Progenitor cell of endocrine pancreas (in vitro differentiated cells): ENCODE measurements at places on chromosomes 3 and 15.

GRCh38 chr15:76986743-76987142 lies 8.2 kb upstream of the PSTPIP1 start:
- no peak for DNase-seq

DNA sequence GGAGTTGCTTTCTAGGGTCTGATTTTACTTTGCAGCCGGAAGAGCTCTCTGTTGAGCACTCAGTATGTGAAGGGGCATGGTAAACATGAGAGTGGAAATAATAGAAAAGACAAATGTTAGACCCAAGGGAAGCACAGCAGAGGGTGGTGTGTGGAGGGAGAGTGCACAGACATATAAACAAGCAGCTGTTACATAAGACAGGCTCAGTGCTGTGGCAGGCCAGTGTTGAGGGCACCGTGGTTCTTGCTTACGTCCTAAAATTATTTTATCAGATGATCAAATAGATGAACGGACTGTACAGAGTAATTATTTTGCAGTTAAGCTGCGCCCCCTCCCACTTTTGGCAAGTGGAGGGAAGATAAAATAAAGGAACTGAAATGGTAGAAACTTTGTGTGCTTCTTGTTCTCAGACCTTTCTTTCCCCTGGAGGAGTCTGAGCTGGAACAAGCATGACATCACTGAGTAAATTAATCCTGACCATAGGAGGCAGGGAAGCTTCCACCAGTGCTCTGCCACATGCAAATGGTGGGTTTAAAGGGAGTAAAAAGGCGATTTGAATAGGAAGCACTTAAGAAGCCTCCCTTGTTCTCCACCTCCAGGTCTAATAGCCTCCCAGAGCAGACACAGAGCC lies 205.6 kb downstream of the IL20RB start:
- no peak for DNase-seq

GRCh38 chr3:55531321-55531720 lies 44.2 kb upstream of the WNT5A start:
- no peak for DNase-seq

- DNase-seq: no peak
These were observed 38.2 kb upstream of the PLCL2 start for GRCh38 chr3:16846373-16847080.

DNA sequence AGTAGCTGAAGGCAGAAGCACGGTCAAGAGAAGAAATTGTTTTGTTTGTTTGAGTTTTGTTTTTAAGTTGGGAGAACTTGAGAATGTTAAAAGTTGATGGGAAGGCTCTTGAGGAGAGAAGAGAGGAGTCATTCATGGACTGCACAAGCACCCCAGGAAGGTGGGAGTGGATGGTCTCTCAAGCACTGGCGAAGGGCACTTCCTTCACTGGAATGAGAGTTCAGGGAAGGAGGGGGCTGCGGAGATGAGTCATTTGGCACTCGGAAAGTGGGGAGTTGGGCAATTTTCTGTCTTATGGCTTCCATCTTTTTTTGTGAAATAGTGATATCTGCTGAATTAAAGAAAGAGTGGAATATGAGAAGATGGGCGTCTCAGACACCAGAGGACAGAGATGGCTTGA lies 66.0 kb downstream of the ATP13A4 start:
- no peak for DNase-seq

GRCh38 chr3:150391161-150391560 lies 16.9 kb upstream of the TSC22D2 start:
- DNase-seq: no peak

DNA sequence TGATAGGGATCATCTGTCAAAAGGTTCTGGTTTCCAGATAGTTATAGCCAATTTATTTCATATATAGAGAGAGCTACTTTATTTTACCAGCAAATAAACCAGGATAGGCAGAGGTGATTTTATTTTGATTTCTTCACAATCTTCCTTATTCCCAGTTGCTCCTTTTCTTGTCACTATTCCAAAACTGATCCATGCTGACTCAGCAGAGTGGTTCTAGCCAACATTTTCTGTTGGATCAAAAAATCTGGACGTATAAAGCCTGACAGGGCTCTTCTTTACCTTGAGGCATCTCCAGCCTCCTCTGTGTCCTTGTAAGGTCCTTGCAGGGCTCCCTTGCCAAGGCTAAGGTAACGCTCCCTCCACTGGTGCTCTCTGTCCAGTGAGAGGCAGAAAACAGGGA lies 15.8 kb downstream of the HDC start:
- no peak for DNase-seq

GRCh38 chr3:195129072-195129643 lies 141.8 kb downstream of the XXYLT1 start:
- no peak for DNase-seq

- no peak for DNase-seq
These were observed 10.5 kb downstream of the SELENOS start for GRCh38 chr15:101266787-101267186.

DNA sequence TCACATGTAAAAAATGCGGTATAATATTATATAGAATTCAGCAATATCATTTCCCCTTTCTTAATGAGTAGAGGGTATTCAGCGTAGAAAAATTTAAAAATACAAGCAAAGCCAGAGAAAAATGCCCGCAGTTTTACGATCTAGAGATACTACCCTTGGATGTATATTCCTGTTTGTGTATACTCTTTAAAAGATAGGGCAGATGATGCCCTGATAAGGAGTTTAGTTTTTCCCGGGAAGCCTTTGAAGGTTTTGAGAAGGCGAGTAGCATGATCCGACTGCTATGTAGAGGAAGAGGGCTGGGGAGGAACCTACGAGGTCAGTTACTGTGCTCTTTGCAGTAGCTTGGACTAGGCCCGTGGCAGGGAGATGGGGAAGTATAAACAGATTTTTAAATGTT lies 1.2 kb downstream of the YEATS2 start:
- no peak for DNase-seq
